ENCODE measurements at places on chromosomes 6 and 20. TPM values are rescaled to one million over a fixed set of nuclear protein-coding genes. Genes with fewer than 3 reads are reported as not detected.

The EPM2A gene
- total RNA-seq: 8.5 TPM

The MAP7 gene
- total RNA-seq: 3.8 TPM

The ANKRD6 gene
- 1.1 TPM for total RNA-seq

The EHMT2 gene
- total RNA-seq: 48.6 TPM

The SIRPD gene
- not detected for total RNA-seq

The PNISR gene
- total RNA-seq: 54.6 TPM

The TAF8 gene
- 12.6 TPM for total RNA-seq

The MTCH1 gene
- 241 TPM for total RNA-seq

The PNPLA1 gene
- total RNA-seq: under 0.01 TPM

The CRISP3 gene
- not detected for total RNA-seq

The MCCD1 gene
- not detected for total RNA-seq

The ANKEF1 gene
- total RNA-seq: 1.4 TPM

The ATP6V1G2 gene
- total RNA-seq: 5.0 TPM

The FAM184A gene
- 0.46 TPM for total RNA-seq

The EPHA7 gene
- total RNA-seq: under 0.01 TPM

The C6orf118 gene
- not detected for total RNA-seq

The SRPK1 gene
- total RNA-seq: 39.7 TPM

The RGS17 gene
- 6.5 TPM for total RNA-seq

The HNF4A gene
- total RNA-seq: not detected

The PRSS35 gene
- 9.7 TPM for total RNA-seq

The TFAP2D gene
- not detected for total RNA-seq

The ZFP57 gene
- total RNA-seq: not detected

The MAPK13 gene
- total RNA-seq: 8.1 TPM

The OSTM1 gene
- 32.7 TPM for total RNA-seq

The SLC22A7 gene
- total RNA-seq: not detected

The SLPI gene
- total RNA-seq: 2.6 TPM

The ARMH2 gene
- total RNA-seq: not detected

The PLN gene
- 0.28 TPM for total RNA-seq

The DEFB127 gene
- not detected for total RNA-seq

The CITED2 gene
- total RNA-seq: 26.5 TPM

The TCP11 gene
- not detected for total RNA-seq

The CDSN gene
- total RNA-seq: under 0.01 TPM

The ENPP4 gene
- 2.8 TPM for total RNA-seq

The RBPJL gene
- total RNA-seq: not detected

The MACROD2 gene
- total RNA-seq: 0.55 TPM

The TOX2 gene
- total RNA-seq: 1.1 TPM

The TMEM74B gene
- not detected for total RNA-seq

The SOX4 gene
- 30.7 TPM for total RNA-seq

The IDH3B gene
- total RNA-seq: 98.4 TPM

The TBX18 gene
- 34.9 TPM for total RNA-seq

The IL17A gene
- total RNA-seq: not detected

The KIAA1755 gene
- total RNA-seq: 1.9 TPM

The MEP1A gene
- total RNA-seq: not detected

The HS3ST5 gene
- 0.14 TPM for total RNA-seq

The SLC2A10 gene
- 112 TPM for total RNA-seq

The GRIK2 gene
- total RNA-seq: 3.5 TPM

The PAQR8 gene
- total RNA-seq: 2.1 TPM

The DLL1 gene
- total RNA-seq: 0.46 TPM

The MATN4 gene
- total RNA-seq: not detected

The MLIP gene
- total RNA-seq: not detected

The VSX1 gene
- total RNA-seq: not detected
